Stimulated activated CD8-positive, alpha-beta memory T cell treated with anti-CD3 and anti-CD28 coated beads, Interleukin-4, amount 100 ng/mL, for 4 hours (primary cell): ENCODE measurements at places on chromosomes 11 and 22.
A peak's percentile ranks its signal among the peaks of the same experiment; 100 is the strongest.

DNA sequence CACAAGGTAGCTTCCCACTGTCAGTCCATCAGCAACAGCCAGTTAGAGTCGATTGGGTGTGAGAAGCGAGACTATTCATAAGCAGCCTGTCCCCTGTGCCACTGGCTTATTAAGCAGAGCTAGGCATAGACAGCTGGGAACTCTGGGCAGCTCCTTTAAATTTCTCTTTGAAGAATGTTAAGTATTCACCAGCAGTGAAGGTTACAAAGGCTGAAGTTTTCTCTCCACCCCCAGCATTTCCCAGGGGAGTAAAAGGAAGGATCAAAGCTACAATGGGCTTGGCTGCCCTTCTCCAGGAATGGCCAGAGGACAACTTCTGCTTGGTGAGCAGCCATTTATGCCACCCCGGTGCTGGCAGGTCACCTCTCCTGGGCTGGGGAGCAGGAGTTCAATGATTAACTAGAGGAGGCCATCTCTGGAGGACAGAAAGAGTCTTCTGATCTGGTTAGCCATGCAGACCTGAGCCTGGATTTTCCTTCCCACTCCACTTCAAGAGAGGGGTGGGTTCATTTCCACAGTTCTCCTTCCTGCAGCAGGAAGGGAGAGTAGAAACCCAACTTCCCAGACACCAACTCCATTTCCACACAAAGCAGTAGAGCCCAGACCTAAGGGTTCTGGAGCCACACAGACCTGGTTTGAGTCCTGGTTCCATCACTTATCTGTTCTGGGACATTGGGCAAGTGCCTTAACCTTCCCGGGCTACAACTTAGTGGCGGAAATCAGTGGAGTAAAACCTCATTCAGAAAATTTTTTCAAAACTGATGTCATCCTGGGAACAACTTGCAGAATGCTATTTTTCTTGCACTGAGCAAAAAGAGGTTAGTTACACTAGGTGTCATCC, 22.6 kb downstream of the POU2AF3 start:
- DNase-seq: no peak

DNA sequence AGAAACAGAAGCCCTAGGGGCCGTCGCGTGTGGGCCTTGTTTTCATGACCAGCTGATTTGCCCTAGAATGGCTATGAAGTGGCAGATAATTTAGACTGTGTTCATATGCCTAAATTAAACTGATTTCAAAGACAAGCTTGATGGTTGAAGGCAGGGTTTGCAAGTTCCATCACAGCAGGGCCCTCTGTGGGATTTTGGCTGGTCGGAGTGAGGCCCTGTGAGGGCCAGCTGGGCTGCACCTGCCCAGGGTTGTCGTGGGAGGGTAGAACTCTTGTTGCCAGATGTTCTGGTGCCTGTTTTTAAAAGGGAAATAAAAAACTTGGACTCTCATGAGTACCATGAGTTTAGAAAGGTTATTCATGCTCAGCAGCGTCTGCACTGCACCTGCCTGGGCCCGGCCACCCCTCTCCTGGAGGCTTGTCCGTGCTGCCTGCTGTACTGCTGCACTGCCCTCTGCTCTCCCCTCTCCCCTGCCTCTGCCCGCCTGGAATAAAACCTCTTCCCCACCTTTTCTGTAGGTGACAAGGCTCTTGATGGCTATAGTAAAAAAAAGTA, 44.1 kb downstream of the AP2A2 start:
- DNase-seq: no peak

- peak; percentile 23 for DNase-seq
Observed at GRCh38 chr11:6419009-6419631, at the start of gene APBB1. TSS of gene APBB1 (minus strand) at chr11:6419094. CDS start at chr11:6411347, 7,747 bp downstream.

GRCh38 chr11:64503186-64503753, 87.8 kb upstream of the SLC22A12 start:
- no peak for DNase-seq
